Astrocyte (in vitro differentiated cells and primary cell): ENCODE measurements at places on chromosomes 6 and 20.

DNA sequence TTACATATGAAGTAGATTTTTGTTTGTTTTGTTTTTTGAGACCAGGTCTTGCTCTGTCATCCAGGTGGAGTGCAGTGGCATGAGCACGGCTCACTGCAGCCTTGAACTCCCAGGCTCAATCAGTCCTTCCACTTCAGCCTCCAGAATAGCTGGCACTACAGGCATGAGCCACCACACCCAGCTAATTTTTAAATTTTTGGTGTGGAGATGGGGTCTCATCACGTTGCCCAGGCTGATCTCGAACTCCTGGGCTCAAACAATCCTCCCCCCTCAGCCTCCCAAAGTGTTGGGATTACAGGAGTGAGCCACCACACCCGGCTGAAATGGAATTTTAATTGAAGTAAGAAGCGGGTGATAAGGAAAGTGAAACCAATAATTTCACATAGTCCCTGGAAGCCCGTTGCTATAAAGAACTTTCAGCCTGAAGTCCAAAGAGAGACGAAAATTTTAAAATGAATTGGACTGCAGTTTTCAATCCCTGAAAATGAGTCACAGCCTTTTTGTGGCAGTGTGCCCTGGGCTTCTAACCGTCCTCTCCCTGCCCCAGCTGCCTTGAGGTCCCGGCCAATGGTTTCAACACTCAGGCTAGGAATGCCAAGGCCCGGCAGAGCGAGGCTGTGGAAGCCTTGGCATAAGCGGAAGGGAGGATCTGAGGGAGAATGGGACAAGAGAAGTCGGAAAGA lies 757 bp downstream of the RAET1E start:
- peak; percentile 85 for DNase-seq

DNA sequence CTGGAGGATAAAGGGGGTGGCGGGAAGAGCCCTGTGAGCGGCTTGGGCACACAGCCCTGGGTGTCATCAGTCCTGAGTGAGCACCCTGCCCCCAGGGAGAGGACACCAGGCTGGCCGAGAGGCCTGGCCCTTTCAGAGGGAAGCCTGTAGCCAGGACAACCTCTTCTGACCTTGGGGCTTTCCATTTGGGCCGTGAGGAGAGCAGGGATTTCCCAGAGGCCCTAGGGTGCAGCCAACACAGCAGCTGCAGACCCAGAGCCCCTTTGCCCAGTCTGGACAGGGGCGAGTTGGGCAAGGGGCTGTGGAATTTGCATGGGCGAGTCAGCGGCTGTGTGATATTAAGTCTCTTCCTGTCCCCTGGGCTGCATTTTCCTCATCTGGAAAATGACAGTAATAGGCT lies 6.3 kb downstream of the MAP1LC3A start:
- no peak for DNase-seq

GRCh38 chr6:144585217-144585814 lies 300.2 kb downstream of the UTRN start:
- no peak for DNase-seq

DNA sequence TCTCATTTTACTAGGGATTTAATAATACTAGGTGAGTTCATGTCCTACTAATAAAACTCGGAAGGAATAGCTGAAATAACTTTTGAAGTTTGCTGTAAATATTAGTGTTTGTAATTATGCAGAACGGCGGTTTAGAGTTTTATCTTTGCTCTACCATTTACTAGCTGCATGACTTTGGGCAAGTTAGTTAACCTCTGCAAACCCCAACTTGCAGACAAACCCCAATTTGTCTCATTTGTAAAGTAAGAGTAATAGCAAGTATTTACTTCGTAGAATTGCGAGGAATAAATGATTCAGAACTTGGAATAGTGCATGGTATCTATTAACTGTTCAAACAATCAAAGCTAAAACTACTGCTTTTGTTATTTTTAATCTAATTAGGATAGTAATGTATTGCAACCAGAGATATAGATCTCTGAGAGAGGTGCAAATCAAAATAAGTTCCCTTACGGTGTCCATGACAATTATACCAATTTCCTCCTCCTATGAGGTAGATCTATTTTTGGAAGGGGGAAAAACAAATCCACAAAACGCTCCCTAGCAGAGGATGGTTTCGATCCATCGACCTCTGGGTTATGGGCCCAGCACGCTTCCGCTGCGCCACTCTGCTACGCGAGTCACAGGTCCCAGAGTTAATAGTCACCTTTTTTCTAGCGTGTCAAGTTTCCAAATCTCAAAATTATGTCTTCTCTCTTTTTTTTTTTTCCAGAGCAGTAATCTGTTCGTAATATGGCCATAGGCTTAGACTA lies 35.1 kb upstream of the BTN3A2 start:
- DNase-seq = peak; percentile 31

DNA sequence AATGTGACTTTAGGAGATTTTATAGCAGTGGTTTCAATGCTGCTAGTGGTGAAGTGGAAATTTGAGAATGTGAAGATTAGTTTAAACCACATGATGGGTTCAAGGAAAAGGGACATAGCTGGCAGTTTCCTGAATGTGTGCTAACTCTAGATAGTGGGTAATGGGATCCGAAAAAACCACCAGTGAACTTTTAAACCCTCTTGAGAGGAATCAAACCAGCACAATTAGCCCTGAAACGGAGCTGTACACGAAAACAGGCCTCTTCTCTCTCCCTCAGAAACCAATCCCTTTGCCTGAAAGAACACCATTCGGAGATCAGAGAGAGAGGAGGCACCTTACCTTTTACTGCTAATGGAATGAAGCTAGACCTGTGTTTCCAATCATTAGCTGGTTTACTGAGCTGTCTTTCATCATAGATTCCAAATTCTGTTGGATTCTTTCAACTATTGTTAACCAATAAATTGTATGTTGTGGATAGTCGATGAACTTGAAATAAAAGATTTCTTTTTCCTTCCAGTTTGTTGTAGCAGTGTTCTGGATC lies 103.9 kb downstream of the AIG1 start:
- DNase-seq = peak; percentile 50

DNA sequence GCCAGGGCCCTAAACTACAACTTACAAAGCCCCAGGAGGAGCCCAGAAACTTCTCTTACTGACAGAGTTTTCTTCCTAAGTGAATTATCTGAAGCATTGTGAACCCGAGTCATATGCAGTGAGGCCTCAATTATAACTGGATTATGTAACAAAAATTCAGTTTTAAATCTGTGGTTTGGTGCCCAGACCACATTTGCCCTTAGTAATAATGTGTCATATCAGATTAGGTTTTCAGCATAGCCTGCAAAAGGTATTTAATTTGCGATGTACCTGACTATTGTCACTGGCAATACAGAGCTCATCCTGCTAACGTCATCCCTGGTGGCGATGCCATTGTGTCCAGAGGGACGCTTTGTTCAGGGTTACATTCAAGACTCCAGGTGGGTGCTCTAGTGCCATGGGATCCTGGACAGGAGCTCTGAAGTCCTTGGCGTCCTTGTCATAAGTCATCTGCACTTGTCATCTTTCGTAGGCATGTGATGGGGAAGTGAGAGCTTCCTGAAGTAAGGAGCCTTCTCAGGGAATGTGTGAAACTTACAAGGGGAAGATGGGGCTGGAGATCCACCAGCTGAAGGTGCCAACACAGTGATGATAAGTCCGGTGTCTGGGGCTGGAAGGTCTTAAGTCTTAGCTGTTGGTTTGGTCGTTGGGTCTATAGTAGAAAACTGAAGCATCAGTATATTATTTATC lies 65.1 kb downstream of the HIVEP1 start:
- no peak for DNase-seq

DNA sequence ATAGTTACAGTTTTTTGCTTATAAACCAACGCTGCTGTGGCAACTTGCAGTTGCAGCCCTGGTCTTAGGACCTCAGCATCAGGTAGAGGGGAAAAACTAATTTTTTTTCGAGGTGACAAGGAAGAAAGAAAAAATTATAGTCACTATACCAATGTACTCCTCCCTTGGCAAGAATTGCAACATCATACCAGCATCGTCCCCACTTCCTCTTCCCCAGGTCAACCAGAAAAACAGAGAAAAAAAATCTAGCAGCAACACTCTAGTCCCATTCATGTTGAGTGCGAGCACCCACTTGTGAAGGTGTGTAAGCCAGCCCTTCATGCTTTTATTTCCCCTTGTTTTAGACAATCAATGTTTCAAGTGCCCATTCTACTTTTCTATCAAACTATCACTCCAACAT lies 13.1 kb upstream of the DCBLD1 start:
- DNase-seq = no peak

DNA sequence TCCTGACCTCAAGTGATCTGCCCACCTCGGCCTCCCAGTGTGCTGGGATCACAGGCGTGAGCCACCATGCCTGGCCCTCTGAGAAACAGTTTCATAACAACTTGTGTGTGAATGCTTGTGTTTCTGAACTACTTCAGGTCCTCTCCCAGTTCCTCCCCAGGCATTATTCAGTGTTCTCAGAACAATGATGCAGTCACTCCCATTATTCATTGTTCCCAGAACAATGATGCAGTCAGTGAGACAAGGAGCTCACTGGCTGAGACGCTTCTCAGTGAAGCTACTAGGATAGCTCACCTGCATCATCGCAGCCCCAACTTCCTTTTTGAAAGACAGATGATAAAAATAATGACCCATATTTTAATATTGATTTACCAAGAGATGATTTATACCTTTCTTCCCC lies 71.5 kb downstream of the NDUFAF5 start:
- no peak for DNase-seq

GRCh38 chr6:1797801-1798200 lies 188.1 kb downstream of the FOXC1 start:
- DNase-seq = peak; percentile 31

DNA sequence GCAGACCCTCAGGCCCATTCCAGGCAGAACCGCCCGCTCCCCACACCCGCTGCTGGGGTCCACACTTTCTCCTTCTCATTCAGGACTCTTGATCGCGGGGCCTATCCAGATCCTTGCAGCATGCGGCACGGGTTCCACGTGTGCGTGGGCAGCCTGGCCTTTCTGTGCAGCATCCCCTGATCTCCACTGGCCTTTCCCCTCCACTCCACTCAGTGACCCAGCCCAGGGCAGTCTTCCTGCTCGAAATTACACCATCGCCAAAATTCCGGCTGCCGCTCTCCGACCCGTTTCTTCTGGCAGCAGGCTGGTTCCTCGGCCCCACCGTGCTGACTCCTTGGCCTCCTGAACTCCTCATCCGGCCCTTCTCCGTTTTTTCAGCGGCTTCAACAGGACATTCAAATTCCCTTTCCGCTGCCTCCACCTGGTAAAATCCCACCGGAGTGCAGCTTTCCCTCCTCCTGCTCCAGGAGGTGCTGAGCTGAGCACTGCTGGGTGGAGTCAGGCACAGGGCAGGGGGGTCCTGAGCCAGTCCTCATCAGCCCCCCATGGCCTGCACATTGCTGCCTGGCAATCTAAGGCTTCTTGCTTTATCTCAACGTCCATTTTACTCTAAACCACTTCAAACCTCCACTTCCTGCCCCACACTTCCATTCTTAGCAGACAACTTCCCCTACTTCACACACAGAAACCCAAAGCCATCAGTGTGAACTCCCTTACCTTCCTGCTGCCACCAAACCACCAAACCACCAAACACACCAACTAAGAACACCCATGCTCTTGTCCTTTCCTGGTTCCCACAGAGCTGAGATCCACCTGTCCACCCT lies 9.0 kb downstream of the SFT2D1 start:
- DNase-seq = no peak

- no peak for DNase-seq
Measured at GRCh38 chr6:129713806-129714333, 3.9 kb upstream of the ARHGAP18 start.

- DNase-seq = no peak
Measured at GRCh38 chr6:15536198-15536955, 126.5 kb downstream of the DTNBP1 start.

- DNase-seq = no peak
Measured at GRCh38 chr20:17648315-17648646, 33.8 kb downstream of the RRBP1 start.

GRCh38 chr6:151721146-151721545 lies 86.3 kb upstream of the ESR1 start:
- no peak for DNase-seq

GRCh38 chr20:6070829-6071695 lies 17.2 kb upstream of the LRRN4 start:
- no peak for DNase-seq

- DNase-seq = peak; percentile 97
Measured at GRCh38 chr6:111727041-111727440, 121.4 kb upstream of the TRAF3IP2 start.

DNA sequence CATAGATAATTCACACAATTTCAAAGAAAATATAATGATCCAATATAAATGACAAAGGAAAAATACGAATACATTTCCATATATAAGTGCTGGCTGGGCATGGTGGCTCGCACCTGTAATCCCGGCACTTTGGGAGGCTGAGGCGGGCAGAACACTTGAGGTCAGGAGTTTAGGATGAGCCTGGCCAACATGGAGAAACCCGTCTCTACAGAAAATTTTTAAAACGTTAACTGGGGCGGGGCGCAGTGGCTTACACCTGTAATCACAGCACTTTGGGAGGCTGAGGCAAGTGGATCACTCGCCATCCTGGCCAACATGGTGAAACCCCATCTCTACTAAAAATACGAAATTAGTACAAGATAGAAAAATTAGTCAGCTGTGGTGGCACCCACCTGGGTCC lies 14.9 kb upstream of the MAPK13 start:
- no peak for DNase-seq

- DNase-seq = no peak
Measured at GRCh38 chr20:47154089-47154488, 202.4 kb downstream of the ZMYND8 start.

GRCh38 chr6:89566008-89566800 lies 72.3 kb downstream of the LYRM2 start:
- DNase-seq = no peak

DNA sequence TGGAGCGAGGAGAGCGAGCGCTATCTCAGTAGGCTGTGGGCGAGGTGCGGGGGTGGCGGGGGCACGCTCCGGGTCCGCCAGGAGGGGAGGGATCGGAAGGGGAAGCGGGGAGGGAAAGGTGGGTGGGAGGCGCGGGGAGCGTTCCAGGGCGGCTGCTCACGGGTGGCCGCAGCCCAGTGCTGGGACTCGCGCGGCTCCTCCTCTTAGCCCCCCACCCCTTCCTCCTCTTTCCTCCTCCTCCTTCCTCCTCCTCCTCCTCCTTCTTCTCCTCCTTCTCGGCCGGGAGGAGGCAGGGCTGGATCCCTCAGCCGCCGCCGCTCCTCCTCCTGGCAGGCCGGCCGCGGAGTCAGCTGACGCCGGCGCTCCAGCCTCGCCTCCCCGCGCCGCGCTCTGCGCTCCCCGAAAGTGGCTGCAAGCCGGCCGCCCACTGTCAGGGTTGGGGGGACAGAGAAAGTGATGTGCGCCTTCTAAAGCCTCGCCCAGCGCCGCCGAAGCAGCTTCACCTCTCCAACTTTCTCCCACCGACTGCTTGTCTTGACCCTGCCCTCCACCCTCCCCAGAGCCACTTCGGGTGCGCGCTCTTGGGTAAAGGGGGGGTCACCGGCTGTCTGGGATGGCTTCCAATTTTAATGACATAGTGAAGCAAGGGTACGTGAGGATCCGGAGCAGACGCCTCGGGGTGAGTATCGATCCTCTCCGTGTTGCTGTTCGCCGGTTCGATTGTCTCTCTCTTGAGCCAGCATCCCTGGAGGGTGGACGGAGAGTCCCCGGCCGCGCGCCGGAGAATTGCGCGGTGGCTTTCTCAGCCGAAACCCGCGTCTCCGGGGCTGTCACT lies at the start of gene DOK5:
TSS of gene DOK5 (plus strand) at position 260 of the 835 bp plus-strand sequence. CDS start at position 614, 354 bp downstream.
- DNase-seq = peak; percentile 52

GRCh38 chr6:20924911-20925543 lies 390.8 kb downstream of the CDKAL1 start:
- no peak for DNase-seq

- no peak for DNase-seq
Measured at GRCh38 chr6:154394571-154394970, 38.0 kb upstream of the IPCEF1 start.
